Cortex of kidney (tissue), 1 donor: ENCODE measurements at places on chromosomes 7 and 10.

- no peak for DNase-seq
Measured at GRCh38 chr7:7596176-7596575, 29.5 kb downstream of the MIOS start.

GRCh38 chr7:130195396-130195795, 9.8 kb downstream of the TMEM209 start:
- no peak for DNase-seq

DNA sequence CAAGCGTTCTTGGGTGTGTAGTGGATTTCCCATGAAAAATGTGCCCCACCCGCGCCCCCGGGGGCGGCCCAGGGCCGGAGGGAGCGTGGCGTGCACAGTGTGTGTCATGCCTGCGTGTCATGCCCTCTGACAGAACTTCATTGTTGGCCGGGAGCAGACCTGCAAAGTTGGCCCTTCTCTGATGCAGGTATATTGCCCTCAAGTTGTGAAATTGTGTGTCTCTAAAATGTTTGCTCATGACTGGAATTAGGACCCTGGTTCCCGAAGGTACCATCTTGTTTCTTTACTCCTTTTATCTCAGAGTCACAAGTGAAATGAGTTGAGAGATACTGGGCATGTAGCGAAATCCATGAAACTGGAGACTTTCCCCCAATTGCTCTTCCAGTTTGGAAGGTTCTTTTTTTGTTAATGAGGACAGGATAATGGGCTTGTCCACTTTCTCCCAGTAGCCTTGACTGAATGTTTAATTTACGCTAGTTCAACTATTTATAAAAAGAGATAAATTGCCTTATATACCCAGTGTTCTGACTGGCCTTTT, 26.2 kb downstream of the ADK start:
- DNase-seq = no peak

GRCh38 chr10:92688927-92689662, 660 bp upstream of the HHEX start:
- no peak for DNase-seq

- no peak for DNase-seq
Measured at GRCh38 chr10:75334720-75335119, 66.8 kb downstream of the ZNF503 start.

- DNase-seq = no peak
Measured at GRCh38 chr7:98836811-98837629, 32.8 kb downstream of the TMEM130 start.

DNA sequence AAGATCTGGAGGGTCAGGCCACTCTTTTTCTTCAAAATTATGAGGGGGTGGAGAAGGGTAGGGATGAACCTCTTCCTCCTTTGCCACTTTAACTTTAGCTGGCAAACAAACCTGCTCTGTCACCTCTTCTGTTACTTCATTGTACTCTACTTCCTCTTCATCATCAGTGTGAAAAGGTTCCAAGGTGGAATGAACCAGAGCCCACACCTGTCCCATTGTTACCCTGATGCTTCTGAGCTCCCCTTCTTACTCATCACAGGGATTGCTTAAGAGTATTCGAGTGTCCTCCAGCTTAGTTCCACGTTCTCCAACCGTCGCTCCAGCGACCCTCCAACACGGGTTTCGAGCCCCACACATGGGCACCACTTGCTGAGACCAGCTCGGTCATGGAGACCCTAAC, 5.2 kb downstream of the MRPS24 start:
- no peak for DNase-seq
